Memory B cell (primary cell): ENCODE measurements at places on chromosomes 1 and 21.

DNA sequence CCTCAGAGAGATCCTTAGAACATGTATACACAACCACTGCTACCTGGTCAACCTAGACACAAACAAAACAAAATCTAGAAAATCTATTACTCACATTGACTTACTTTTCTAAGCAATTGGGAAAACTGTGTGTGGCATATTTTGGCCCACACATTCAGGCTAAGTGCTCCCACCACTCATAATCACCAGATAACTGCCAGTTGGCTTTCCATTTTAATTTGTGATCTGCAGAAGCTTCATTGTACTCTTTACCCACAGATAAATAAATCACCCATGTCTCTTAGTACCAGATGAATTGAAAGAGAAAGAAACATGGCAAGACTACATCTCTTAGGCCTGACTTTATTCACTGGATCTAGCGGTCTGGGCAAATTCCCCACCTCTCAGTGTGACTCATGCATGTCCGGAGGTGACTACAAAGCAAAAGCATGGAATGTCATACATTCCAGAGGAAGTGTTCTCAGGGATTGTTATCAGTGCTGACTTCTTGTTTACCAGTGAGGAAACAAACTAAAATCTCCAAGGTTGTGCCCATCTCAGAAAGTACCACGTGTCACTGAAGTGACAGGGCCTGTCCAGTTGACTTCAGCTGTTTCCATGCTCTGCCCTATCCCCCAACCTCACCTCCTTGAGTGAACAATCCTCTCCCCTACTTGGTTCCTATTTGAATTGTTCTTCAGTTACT, 52.4 kb upstream of the BCL10 start:
- DNase-seq, result no peak

DNA sequence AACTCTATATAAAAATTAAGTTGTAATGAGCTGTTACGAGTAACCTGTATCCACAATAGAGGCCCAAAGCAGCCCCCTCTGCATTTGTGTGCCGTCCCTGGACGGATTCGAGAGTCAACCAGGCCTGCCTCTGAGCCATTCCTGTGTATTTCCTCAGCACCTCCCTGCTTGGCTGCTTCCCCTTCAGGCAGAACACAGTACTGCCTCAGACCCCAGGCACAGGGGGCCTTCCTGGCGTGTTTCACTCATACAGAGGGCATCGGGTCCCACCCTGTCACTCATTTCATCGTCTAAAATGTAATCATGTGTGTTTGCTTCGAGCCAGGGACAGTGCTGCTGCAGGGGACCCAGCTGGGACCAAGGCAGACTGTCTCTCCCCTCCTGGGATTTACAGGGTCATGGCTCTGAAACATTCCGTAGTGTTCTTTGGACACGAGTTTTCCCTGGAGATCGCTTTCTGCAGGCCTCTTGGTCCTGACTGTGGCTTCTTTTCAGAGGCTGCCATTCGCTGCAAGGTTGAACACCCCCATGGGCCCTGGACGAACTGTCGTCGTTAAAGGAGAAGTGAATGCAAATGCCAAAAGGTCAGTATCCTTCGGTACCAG, 19.4 kb downstream of the LGALS8 start:
- no peak for DNase-seq

GRCh38 chr1:172960454-172961208, 90.1 kb downstream of the TNFSF18 start:
- no peak for DNase-seq

GRCh38 chr1:150237746-150238145, 1.8 kb upstream of the ANP32E start:
- DNase-seq, result no peak

GRCh38 chr1:89887270-89887669, 66.4 kb downstream of the LRRC8D start:
- no peak for DNase-seq

DNA sequence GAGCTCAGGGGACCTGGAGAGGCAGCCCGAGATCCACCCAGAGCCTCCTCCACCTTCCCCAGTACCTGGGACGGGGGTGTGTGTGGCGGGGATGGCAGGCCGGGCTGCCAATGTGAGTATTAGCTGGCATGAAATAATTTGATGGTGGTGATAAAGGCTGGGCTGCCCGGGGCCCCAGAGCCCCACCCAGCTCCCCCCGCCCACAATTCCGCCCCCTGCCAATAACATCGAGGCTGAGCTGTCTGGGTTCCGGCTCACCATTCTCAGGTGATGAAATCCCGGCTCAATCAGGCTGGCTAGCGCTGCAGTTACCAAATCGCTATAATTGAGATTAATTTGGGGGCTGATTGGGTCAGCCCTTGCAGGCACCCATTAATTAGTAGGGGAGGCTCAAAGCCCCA, 103.8 kb upstream of the CASZ1 start:
- DNase-seq, result no peak

DNA sequence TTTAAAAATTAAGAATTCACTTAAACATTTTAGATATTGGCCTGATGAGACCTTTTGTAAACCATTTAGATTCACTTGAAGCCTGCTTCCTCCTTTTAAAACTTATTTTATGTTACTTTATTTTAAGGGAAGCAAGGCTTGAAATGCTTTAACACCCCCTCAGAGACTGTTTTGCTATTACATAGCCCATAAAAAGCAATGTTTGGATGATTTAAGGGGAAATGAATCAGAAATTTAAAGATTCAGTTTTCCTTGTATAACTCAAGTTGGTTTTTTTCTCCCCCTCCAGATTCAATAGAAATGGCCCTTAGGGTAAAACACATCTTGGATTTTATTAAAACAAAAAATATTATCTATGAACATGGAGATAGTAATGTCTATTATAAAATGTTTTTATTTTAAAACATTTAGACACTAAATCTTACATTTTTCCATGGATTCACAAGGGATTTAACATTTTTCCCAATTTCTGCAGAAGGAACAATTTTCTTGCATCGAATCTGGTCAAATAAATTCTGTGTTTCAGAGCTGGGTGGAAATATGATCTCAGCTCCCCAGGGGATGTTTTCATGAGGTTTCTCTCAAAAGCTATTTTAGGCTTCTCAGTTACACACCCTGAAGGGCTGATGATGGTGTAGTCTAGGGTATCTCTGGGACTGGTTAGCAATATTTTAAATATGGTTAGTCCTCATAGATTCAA, 69.3 kb upstream of the WARS2 start:
- no peak for DNase-seq

DNA sequence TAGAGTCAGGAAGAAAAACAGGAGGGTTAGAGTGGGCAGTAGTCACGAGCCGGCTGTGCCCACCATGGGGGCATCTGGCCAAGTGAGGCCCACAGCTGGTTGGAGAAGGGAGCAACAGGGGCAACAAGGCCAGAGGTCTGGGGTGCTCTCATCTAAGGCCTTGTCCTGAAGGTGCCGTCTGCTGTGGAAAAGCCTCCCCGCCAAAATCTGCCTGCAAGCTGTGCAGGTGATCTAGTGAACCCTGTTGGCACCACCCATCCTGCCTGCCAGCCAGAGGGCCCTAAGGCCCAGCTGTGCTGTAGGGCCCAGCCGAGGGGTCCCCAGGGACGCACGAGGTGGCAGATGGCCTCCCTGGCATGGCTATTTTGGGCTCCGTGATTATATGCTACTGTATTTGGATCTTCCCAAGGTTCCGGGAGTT, 51.3 kb downstream of the LGR6 start:
- DNase-seq, result no peak

- no peak for DNase-seq
Measured at GRCh38 chr1:204507317-204508105, 8.7 kb upstream of the MDM4 start.

DNA sequence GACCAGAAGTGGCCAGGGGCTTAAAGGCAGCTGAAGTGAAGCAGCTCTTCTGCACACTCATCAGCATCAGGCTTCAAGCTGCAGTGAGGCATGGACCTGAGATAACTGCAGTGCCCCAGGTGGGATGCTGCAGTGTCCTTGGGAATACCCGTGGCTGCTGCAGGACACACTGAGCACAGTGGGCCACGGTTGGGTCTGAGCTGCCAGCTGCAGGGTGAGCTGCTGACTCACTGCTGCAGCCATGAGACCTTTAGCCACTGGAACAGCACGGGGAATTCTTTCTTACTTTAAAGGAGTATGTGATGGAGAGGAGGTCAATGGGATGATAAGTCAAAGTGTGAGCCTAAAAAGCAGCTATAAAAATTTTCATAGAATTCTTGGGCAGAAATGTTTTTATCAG, 102.1 kb downstream of the XCL2 start:
- DNase-seq, result no peak

GRCh38 chr1:22815421-22816066, 104.9 kb downstream of the EPHB2 start:
- DNase-seq, result no peak

DNA sequence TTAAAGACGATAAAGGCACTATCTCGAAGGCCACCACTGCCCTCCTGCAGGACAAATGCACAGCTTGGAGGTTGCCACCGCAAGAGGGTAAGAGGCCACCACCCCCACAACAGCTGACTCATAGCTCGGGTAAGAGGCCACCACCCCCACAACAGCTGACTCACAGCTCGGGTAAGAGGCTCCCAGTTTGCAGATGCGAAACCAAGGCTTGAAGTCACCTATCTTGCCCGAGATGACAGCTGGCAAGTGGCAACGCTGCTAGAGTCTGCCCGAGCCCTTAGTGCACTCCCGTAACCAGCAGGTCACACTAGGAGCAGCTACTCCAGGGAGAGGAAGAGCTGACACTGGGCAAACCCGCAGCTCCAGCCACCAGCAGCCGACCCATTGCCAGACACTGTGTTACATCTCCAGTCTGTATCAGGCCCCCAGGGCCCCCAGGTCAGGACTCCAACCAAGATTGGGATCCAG, 17.1 kb upstream of the SPSB1 start:
- DNase-seq, result no peak

GRCh38 chr1:180177931-180178330, 23.3 kb downstream of the QSOX1 start:
- no peak for DNase-seq

DNA sequence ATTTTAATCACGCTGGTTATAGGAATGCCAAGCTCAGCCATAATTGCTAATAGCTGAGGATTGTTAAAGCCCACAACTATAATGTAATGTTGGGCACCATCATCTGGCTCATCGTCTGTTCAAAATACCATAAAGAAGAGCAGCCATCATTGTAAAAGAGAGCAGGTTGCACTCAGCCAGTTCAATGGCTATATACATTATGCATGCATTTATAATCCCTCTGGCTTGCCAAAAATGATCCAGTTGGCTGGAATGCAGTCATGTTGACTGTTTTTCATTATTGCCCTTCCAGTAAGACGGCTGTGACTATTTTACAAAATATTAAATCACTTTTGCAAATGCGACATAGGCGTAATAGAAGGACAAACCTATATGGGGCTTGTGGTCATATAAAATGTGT, 85.3 kb downstream of the SPAG17 start:
- no peak for DNase-seq

DNA sequence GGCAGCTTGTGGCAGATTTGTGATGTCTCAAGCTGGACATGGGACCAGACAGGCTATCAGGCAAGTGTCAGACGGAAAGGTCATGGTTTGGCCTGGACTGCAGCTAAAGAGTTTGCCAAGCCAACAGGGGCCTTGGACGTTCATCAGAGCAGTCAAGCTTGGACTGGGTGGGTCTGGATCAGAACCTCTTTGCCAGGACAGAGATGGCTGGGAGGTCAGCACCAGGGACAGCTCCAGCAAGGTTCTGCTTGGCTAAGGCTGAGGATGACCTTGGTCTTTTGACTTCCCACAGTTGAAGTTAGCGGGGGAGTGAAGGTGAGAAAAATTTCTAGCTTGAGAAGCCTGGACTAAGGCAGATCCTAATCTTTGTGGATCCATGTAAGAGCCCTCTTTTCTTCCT, 68.1 kb downstream of the GRIK3 start:
- DNase-seq, result no peak

DNA sequence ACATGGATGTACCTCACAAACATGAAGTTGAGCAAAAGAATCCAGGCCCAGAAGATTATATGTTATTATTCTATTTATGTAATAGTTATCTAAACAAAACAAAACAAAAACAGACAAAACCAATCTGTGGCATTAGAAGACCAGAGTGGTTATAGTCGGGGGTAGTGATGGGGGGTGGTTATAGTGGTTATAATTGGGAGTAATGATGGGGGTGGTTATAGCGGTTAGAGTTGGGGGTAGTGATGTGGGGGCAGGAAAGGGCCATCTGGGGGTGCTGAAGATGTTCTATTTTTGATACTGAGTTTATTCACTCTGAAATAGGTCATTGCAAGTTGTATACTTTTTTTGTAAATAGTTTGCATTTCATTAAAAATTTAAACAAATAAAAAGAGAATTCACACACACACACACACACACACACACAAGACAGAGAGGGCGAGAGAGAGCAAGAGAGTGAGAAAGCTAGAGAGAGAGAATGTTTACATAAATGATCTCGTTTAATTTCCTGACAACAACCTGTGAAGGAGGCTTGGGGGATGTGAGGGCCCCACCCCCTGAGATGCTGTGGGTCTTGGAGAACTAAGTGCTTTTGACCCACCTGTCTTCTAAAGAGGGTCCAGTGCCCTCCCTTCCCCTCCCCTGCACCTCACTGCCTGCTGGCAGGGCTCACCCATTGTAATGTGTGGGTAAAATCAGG, 37.4 kb downstream of the RHOU start:
- DNase-seq, result no peak

DNA sequence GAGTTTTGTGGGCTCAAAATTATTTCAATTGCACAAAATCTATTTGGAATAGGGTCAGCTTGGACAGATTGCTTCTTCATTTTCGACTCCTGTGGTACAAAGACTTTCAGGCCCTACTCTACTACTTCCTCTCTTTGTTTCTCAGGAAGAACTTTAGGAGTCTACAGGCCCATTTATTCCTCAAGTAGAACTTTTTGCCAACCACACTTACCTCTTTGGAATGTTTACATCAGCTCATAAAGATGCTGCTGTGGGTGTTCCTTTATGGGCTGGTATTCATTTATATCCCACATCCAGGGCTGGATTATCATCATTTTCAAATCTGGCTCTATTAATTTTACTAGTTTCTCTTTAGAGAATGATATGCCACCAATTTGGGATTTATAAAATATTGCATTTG, 46.3 kb upstream of the TNFSF18 start:
- DNase-seq, result no peak

GRCh38 chr21:43981151-43981870, 30.8 kb upstream of the TRAPPC10 start:
- no peak for DNase-seq

- no peak for DNase-seq
Measured at GRCh38 chr1:17874231-17874630, 119.1 kb downstream of the ACTL8 start.

DNA sequence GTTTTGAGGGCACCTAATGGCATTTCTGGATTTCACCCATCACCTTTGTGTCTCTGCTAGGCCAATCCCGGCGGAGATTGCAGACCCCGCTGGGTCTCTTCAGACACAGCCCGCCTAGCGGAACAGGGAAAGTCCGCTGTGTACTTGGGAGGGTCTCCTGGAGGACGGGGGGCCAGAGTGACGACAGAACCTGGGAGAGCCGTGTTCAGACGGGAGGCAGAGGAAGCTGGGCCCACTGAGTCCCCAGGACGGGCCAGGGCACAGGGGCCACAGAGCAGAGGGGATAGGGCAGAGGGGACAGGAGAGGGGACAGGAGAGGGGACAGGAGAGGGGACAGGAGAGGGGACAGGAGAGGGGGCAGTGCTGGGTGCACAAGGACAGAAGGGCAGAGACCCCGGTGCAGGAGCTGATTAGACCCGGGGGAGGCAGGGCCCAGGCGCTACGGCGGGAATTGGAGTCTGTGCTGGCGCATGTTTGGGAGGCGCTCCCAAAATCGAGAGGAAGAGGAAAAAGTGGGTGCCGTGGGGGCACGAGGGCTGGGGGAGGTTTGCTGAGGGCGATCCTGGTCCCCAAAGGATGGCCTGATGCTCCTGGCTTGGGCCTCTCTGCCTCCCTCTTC, 12.7 kb downstream of the TRPM2 start:
- no peak for DNase-seq

GRCh38 chr1:169113613-169114119, 7.2 kb downstream of the ATP1B1 start:
- no peak for DNase-seq
